ENCODE measurements at places on chromosomes 5 and 9. TPM values are rescaled to one million over a fixed set of nuclear protein-coding genes. Genes with fewer than 3 reads are reported as not detected.

The ARL14EPL gene
- not detected for polyA plus RNA-seq

The MCC gene
- 4.8 TPM for polyA plus RNA-seq

The DPP7 gene
- 64.7 TPM for polyA plus RNA-seq

DNA sequence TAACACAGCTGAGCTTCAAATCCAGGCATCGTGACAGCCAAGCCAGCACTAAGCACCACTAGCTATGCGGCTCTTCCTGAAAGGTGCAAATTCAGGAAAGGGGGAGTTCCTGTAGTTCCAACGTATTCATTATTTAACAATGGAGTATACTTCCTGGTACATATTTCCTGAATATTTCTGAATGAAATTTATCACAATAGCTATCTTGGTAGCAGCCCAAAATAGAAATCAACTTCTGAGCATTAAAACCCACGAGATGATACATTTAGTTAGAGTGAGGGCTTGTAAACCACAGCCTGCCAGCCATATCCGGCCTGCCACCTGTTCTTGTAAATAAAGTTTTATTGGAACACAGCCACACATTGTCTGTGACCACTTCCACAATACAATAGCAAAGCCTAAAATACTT, 109.7 kb upstream of the RETREG1 start:
- no peak for DNase-seq

- no peak for DNase-seq
Observed at GRCh38 chr9:72564479-72565281, 43.3 kb downstream of the TMC1 start.

GRCh38 chr9:100066539-100066938, 32.3 kb downstream of the ERP44 start:
- no peak for DNase-seq

- no peak for DNase-seq
Observed at GRCh38 chr9:121266906-121267650, 884 bp upstream of the GSN start.
